ENCODE measurements at places on chromosomes 1 and 21.
A peak's percentile ranks its signal among the peaks of the same experiment; 100 is the strongest.

GRCh38 chr21:40660461-40660860, 186.5 kb downstream of the DSCAM start:
- DNase-seq, result peak; percentile 15

DNA sequence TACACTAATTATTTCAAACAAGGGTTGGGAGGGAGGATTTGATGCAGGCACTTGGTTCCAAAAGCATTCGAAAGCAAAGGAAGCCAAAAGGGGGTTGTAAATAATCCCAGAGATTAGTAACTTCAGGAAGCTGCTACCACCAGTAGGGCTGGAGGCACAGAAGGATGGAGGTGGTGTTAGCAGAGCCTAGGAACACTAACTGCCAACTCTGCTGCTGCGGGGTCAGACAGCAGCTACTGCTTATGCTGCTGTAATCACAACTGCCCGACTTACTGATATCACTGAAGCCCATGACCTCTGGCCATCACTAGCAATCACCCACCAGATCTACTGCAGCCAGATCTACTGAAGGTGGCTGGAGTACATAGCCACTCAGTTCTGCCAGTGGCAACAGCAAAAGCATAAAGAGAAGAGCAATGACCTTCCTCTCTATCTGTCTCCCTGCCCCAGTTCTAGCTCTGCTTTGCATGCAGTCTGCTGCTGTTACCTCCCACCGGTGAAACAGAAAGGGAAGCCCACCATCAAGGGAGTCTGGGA, 408.5 kb downstream of the PLPP3 start:
- no peak for DNase-seq

DNA sequence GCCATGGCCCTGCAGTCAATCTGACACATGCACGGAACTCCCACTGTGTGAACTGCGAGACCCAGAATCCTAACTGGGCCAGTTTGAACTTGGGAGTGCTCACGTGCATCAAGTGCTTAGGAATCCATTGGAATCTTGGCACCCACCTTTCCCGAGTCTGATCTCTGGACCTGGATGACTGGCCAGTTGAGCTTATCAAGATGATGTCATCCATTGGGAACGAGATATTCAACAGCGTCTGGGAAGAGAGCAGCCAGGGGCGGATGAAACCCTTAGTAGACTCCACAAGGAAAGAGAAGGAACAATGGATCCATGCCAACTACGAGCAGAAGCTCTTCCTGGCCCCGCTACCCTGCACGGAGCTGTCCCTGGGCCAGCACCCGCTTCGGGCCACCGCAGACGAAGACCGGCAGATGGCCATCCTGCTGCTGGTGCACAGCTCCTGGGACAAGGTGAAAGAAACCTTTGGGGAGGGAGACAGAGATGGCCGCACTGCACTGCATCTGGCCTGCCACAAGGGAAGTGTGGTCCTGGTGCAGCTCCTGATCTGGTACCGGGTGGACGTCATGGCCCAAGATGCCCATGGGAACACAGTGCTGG, 3.1 kb upstream of the TDRD5 start:
- DNase-seq, result no peak

DNA sequence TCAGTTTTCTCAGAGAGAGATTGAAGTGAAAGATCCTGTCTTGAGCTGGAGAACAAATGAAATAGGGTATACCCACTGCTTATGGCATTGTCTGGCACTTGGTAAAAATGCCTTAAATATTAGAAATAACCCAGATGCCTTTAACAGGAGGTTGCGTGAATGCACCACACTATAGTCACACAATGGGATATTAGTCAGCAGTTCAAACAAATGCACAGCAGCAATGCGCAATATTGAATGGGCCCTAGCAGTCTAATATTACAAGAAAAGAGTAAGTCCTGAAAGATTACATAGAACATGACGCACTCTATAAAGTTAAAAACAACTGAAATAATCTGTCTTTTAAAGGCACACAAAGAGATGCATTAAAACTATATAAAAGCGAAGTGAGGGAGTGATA, 161.1 kb downstream of the EDEM3 start:
- DNase-seq, result peak; percentile 52

DNA sequence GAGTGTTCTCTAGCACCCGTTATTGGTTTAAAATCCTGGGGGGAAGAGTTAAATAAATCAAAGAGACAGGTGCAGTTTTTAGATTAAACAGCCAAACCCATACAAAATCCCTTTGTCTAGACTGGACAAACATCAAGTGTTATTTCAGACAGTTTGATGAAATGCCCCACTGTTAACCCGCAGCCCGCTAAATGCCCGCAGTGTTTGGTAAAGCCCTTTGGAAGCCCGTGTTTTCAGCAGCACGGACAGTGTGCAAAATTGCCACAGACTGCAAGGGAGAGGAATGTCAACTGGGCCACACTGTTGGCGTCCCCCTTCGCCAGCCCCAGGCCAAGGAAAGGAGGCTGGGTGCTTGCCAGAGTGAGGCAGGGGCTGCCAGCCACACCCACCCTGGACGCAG, 26.6 kb downstream of the AJAP1 start:
- no peak for DNase-seq
